ENCODE measurements at places on chromosomes 2 and 18. TPM values are rescaled to one million over a fixed set of nuclear protein-coding genes. Genes with fewer than 3 reads are reported as not detected.
A peak's percentile ranks its signal among the peaks of the same experiment; 100 is the strongest.

Gene IL36B
- total RNA-seq: not detected

DNA sequence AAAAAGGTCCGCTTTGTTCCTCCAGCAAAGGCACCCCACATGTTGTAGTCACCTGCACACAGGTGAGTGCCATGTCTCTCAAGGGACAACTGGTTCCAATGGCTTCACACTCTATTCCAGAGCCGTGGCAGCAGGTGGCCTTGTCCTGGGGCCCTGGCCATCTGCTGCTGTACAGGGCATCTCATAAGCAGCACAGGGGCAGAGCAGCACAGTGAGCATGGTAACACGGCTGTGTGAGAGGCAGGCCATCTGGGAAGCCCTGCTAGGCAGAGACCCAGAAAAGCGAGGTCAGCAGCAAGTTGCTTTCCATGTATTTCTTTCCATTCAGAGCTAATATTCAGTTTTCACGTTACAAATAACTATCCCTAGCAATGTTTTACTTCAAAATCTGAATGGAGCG is 54.7 kb downstream of the CMPK2 start:
- no peak for DNase-seq

- peak; percentile 66 for DNase-seq
These were observed 639 bp downstream of the MRO start for GRCh38 chr18:50819027-50819727.

Gene LRRTM1
- total RNA-seq: 0.21 TPM

Gene KCNG2
- total RNA-seq: not detected

Gene ABCB11
- total RNA-seq: 4.1 TPM

GRCh38 chr2:240413813-240414429 is 21.5 kb upstream of the GPC1 start:
- DNase-seq: no peak

Gene RTP5
- not detected for total RNA-seq

- no peak for DNase-seq
These were observed 52.0 kb upstream of the ARL4C start for GRCh38 chr2:234548695-234549420.

DNA sequence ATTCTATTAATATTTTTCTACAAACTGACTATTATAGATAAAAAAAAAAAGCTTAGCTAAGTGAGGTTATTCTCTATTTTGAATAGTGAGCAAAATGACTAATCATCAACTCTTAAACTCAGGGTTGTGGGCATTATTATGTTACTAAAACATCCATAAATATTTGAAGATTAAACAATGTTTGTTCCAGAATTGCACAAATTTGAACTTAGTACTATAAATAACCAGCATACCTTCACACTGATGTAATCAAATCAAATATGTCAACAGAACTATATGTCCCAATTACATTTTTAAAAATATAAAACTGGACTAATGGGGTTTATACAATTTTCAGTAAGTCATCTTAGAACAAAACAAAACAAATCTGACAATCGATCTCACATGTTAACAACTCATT is 800.9 kb downstream of the LRP1B start:
- DNase-seq: no peak

Gene SERPINB13
- not detected for total RNA-seq
